Activated T-helper 1 cell treated with anti-CD3 and anti-CD28 coated beads, Interleukin-12 subunit alpha, Interleukin-12 subunit beta, Interleukin-2, Interleukin-4 antibody, amounts not matched to agents 30 ng/mL and 10 ng/mL and 1 ng/mL, durations not matched to agents 14 hours and 24 hours and 36 hours (primary cell): ENCODE measurements at places on chromosomes 5 and 9. TPM values are rescaled to one million over a fixed set of nuclear protein-coding genes. Genes with fewer than 3 reads are reported as not detected.
A peak's percentile ranks its signal among the peaks of the same experiment; 100 is the strongest.

The DDX31 gene
- total RNA-seq: 32.1 and 34.1 TPM in 2 replicates

The DBH gene
- not detected in 2 replicates for total RNA-seq

The CATSPER3 gene
- 0.41 and 0.81 TPM in 2 replicates for total RNA-seq

- H3K27ac ChIP-seq: peak overlapping the region; percentile 98
- H3K36me3 ChIP-seq: peaks cover 2% of the 10 kb centered on the region
- peaks cover 13% of the 10 kb centered on the region for H3K27me3 ChIP-seq
- peak overlapping the region; percentile 95 for H3K4me3 ChIP-seq
- H3K4me1 ChIP-seq: peaks cover 70% of the 10 kb centered on the region
- DNase-seq: no peak
Measured at GRCh38 chr5:181222630-181223057, 437 bp upstream of the TRIM41 start.
